ENCODE measurements at places on chromosomes 16 and 17.

GRCh38 chr17:7922845-7923628, 6.6 kb downstream of the KCNAB3 start:
- DNase-seq, result no peak

DNA sequence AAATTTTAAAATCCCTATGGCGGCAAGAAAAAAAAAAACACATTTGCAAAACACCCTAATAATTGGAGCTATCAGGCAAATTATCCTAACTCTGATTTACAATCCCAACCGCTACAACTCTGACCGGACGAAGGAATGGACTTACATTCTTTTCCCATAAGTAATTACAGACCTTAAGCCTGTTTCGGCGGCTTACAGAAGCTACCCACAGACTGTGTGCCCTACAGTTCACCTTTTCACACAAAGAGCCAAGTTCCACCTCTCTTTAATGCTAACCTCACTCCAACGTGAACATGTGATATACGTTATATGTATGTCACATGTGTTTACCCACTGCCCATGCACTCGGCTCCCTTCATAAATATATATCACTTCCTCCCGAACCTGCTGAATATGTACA, 8.7 kb upstream of the MEAK7 start:
- no peak for DNase-seq

- DNase-seq, result peak; percentile 99
These were observed at the start of gene PSMD3 for GRCh38 chr17:39980351-39981206. Gene PSMD3 (plus strand): TSS chr17:39980807. CDS start chr17:39980971, 164 bp downstream.

GRCh38 chr17:6711681-6712057, 1.5 kb downstream of the SLC13A5 start:
- no peak for DNase-seq

DNA sequence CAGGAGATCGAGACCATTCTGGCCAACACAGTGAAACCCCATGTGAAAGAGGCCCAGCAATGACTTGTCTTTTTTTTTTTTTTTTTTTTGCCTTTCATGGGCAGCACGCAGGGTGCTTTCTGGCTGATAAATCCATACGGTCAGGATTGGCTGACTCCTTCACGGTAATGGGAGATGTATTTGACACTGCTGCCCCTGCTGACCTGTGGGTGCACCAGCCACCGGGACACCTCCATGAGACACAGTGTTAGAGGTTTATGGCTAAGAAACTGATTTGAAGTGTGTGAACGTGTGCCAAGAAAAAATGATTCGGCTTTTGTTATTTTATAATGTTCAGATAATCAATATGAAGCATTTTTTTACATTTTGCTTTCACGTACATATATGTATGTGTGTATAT, 48.4 kb downstream of the MAP2K6 start:
- DNase-seq, result no peak

- DNase-seq, result no peak
These were observed 729 bp downstream of the ADORA2B start for GRCh38 chr17:15945527-15946191.

DNA sequence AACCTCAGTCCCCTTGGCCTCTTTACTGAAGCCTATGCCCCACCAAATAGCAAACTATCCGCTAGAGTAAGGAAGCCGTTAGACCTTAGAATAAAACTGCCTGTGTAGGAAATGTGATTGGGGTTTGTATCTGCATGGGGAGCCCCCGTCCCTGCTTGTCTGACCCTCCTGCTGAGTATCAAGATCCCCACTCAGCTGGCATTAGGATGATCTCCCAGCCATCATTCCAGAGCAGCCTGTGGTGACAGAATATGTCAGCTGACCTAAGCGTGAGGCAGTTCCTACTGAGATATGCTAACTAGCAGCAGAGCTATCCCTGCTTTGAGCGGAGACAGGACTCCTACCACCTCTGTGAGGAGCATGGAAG, 645 bp upstream of the GFOD2 start:
- no peak for DNase-seq

DNA sequence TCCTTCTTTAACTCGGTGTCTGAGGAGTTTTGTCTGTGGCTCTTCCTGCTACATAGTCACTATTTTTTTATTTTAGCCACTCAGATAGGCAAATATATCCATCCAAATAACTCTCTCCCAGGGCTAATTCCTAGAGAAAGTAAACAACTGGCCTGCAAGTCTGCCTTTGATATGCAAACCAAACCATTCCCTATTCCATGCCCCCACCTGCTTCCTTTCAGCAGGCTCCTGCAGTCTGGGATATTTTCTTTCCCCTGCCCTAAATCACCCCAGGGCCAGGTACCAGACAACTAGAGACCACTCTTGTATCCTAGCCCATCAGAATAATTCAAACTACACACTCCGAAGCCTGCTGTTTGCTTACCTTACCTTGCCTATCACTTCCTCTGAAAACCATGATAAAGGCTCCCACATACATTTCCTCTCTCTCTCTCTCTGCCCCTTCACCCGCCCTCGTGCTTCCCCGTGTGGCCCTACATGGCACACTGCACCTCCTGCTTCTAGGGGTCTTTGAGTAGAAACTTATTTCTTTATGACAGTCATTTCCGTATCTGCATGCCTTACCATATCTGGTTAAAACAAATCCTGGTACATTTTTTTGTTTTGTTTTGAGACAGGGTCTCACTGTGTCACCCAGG, 8.3 kb downstream of the CD300H start:
- DNase-seq, result no peak

DNA sequence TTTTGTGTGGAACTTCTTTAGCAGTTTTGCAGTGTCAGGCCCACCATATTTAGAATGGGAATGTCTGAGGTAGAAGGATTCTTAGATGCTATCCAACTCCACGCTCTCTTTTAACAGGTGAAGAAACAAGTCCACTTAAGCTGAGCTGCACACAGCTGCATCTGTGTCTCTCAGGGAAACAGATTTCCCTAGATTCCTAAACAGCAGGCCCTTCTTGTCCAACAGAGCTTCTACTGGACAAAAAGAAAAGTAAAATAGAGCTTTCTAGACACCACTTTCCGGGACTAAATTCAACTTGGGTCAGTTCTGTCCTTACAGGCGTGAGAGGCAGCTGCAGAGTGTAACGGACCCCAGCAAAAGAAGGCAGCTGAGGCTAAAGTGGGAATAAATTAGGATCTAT, 51.7 kb downstream of the SNX11 start:
- DNase-seq, result no peak

DNA sequence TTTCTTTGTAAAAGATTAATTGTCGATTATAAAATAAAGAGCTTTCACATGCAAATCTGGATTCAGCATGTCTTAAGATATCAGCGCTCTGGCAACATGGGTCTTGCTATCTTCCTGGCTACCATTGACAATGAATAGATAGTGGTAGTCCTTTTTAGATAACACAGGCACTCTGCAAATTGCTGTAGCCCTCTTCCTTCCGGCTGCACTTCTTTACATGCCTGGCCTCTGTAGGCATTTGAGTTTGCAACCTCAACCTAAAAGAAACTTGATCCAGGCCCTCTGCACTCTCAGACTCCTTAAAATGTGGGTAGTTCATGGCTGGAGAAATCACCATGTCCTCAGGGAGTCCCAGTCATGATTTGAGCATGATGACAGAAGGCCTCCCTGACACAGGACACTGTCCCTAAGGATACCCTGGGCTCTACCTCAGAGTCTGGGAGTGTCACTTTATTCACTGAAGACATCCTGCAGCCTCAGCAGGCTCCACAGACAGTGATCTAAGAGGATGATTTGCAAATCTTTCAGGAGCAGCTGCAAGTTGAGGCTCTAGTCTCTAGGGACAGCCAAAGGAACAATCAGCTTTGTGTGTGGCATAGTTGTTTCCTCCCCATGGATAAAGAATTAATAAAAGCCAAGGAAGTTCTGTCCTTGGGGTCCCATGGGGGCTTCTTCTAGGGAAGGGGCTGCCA, 529.4 kb downstream of the RBFOX1 start:
- DNase-seq, result no peak

DNA sequence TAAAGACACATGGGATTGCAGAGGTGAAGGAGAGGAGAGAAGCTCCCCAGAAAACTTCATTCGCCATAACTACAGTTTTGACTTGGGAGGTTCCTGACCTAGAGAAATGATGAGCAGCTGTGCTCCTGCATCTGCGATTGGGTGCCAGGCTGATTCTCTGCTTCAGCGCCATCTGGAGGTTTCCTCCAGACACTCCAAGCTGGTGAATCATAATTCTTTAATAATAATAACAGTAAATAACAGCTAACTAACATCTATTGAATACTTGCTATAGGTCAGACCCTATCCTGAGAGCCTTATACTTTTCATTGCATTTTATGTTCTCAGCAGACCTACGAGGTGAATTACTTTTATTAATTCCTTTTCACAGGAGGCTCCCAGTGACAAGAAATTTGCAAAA, 575.8 kb downstream of the TOX3 start:
- no peak for DNase-seq

DNA sequence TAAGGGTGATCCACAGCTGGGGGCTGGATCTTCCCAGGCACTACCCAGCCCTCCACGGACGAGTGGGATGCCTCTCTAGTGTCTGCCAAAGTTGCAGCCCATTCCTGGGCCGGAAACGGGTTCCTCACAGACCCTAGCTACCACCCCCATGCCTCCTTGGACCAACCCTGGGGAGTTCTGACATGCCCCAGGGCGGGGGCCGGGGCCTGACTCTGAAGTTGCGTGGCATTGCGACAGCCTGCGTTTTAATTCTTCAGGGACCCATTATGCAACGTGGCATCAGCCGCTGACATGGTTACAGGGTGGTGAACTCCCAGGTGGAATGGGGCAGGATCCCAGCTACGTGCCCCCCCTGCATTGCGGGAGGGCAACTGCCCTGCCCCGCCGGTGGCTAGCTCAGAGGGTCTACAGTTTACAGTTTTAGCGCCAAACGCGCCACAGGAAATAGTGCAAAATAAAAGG, 2.7 kb downstream of the CBX4 start:
- no peak for DNase-seq

DNA sequence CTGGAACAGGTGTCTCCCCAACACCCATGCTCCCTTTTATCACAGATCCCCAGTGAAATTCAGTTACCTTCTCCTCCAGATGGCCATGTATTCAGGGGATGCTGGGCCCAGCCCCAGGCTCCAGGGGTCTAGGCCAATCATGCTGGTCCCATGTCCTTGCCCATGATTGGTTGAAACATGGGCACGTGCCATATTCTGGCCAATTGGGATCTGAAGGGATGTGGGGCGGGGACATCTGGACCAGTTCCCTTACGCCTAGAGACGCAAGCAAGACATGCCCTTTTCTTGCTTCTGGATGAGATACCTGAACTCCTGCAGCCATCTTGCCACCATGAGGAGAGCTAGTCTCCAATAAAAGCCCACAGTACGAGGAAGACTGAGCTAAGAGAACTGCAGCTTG, 31.0 kb upstream of the ST6GALNAC1 start:
- DNase-seq, result no peak

GRCh38 chr16:72469932-72470331, 298.0 kb upstream of the PMFBP1 start:
- DNase-seq, result no peak

GRCh38 chr16:85454171-85454872, 158.8 kb upstream of the GSE1 start:
- DNase-seq, result no peak

DNA sequence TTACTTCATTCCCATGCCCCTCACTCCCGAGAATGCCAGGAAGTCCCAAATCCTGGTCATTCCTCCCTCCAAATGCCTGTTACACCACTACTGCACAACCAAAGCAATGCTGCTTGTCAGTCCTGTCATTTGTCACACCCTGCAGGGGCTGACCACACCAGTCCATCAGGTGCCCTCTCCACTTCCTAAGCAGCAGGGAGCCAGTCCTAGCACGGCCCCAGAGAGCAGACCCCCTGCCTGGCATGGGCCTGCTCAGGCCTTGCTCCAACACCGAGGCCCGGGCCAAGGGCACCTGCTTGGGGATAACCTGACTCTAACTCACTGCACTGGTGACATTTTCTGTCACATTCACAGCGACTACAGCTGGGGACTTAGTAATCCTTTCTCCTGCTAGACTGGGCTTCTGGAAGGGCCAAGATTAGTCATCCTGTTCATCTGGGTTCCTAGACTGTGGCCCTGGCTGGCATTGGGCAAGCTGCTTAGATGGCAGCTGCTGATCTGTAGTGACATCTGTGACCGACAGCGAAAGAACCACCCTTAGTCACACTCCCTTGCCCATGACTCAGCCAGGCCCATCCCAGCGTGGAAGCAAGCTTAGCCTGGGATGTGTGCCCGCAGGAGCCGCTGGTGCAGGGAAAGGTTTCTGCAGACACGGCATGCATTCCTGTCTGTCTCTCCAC, 5.4 kb downstream of the ALYREF start:
- no peak for DNase-seq

DNA sequence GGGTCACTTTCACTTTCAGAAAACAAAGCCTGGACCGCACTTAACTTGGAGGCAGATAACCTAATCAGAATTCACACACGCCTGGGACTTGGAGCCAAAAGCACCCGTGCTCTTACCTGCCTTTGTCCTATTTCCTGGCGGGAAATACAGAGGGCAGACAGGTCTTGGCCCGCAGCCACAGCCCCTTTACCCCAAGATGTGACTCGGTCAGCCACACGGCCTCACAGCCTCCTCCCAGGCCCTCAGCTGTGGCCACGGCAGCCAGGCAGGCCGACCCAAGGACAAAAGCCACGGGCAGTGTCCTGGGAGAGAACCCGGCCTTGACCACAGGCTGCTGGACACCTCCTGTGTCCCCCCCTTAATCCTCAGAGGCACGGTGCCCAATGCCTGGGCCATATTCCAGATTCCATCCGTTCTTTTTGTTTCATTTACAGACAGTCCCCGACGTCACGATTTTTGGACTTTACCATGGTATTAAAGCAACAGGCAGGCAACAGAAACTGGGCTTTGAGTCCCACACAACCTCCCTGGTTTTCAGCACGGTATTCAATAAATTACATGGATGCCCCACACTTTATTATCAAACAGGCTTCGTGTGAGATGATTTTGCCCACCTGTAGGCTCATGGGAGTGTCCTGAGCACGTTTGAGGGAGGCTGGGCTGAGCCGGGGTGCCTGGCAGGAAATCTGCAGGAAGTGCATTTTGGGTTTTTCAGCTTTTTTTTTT, 30.1 kb upstream of the GAA start:
- DNase-seq, result no peak

DNA sequence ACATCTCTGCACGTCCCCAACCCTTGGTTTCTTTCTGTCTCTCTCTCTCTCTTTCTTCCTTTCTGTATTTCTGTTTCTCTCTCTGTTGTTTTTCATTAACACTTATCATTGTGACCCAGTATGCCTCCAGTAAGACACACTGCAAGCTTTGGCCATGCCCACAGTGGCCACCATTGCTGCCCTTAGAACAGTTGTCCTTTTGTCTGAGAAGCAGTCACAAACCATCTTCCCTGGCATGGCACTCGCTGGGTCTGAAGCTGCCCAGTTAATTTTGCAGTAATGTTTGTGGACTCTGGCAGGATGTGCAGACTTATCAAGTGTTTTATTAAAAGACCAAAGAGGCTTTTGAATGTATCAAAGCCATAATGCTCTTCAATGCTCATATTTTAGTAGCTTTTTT, 146.9 kb downstream of the MSI2 start:
- no peak for DNase-seq
